Activated CD8-positive, alpha-beta memory T cell treated with anti-CD3 and anti-CD28 coated beads for 4 hours (primary cell): ENCODE measurements at places on chromosomes 11 and 22.
A peak's percentile ranks its signal among the peaks of the same experiment; 100 is the strongest.

- DNase-seq: no peak
Observed at GRCh38 chr11:79942646-79943045, 501.8 kb upstream of the TENM4 start.

GRCh38 chr11:61679893-61680621, at the start of gene DAGLA:
Gene DAGLA, plus strand, starts transcription at chr11:61680391. Its CDS starts 39,765 bp downstream, at chr11:61720156.
- DNase-seq: peak; percentile 64

- no peak for DNase-seq
Observed at GRCh38 chr11:60859616-60860250, 4.0 kb upstream of the PTGDR2 start.

GRCh38 chr11:35272391-35272902, 133.5 kb downstream of the CD44 start:
- DNase-seq: peak; percentile 14

GRCh38 chr22:36052505-36052941, 23.9 kb upstream of the RBFOX2 start:
- no peak for DNase-seq

GRCh38 chr22:19530751-19531150, 6.5 kb upstream of the CLDN5 start:
- no peak for DNase-seq

DNA sequence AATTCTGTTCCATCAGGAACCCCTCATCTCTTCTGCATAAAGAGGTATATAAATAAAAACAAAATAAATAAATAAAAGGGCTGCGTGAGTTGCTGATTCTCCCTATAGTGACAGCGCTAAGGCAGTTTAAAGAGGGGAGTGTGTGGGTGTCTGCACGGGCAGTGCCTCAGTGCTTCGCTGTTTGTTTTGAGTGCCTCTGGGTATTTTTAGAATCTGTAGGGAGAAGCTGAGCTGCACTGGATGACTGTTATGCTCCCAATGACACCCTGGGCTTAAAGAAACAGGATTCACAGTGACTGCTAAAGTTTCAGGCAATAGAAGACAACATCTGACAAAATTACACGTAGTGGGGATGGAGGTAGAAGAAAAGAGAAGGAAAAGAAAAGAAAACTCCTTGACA, 38.8 kb downstream of the SLC1A2 start:
- no peak for DNase-seq

- no peak for DNase-seq
Observed at GRCh38 chr11:69037544-69037943, 11.2 kb upstream of the TPCN2 start.
